Left kidney (tissue), 8 donors: ENCODE measurements at places on chromosomes 16 and 17.

GRCh38 chr16:27867122-27868110 lies 196.1 kb downstream of the GSG1L start:
- peak; percentile 15 for DNase-seq

GRCh38 chr16:52471650-52472370 lies 75.1 kb downstream of the TOX3 start:
- DNase-seq, result no peak

DNA sequence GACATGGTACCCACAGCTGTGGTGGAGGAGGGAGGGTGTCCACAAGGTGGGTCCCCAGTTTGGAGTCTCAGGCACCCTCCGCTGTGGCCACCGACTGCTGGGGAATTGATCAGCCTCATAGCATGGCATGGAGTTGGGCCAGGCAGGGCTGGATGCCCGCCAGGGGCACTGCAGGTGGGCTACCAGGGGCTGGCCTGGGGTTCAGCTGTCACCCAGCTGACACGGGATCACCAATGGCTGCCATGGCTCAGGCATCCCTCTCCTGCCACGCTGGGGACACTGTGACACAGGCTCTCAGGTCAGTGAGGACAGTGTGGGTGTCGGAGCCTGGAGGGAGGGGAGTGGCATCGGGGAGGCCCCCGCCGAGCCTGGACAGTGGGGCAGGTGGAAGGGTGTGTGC lies 19.8 kb upstream of the SSTR5 start:
- DNase-seq, result no peak

- DNase-seq, result no peak
Observed at GRCh38 chr16:72142476-72142875, 29.5 kb downstream of the PMFBP1 start.

DNA sequence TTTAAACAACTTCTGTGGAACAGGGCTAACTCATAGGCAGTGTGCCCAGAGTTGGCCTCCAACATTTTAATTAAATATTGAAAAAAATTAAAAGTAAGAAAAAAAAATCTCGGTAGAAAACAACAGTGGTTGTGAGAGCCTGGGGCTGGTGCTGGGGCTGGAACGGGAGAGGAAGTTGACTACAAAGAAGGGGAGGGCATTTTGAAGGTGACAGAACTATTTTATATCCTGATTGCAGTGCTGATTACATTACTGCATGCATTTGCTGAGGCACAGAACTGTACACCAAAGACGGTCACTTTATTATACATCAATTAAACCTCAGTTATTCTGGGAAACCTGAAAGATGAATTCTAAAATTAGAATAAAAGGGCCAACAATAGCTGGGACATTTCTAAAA lies 142.5 kb downstream of the PARN start:
- no peak for DNase-seq

GRCh38 chr16:69691980-69692911 lies 34.1 kb downstream of the NQO1 start:
- DNase-seq, result no peak

GRCh38 chr17:2089021-2089422 lies 34.1 kb downstream of the HIC1 start:
- no peak for DNase-seq

DNA sequence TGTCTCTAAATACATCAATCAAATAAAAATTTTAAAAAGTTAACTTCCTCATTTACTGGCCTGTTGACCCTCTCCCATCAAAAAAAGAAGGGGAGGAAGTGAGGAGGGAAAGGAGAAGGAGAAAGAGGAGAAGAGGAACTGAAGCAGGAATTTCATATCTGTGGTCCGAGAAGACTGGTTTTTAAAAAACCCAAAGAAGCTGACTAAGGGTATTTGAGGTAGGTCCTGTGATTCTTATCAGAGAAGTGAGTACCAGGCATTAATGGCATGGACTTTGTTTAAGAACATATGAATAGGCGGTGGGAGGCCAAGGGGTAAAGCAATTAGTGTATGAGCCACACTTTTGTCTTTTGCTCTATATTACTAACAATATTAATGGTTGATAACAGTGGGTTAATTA lies 2.0 kb downstream of the SLC46A1 start:
- DNase-seq, result no peak

DNA sequence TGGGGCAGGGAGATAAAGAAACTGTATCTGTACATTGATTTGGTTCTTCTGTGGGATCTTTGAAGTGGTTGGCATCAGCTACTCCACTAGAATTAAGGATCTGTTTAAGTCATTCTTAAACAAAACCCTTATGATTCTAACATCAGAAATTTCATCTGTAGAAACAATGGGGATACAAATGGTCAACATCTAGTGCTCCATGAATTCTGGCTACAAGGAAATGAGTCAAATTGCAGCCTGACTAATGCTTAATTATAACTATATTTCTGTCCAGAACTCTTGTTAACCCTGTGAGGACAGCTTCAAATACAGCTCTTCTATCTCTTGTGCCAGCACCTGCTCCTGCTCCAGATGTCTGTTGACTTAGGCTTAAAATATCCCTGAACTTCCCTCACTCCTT lies 13.9 kb upstream of the GINS3 start:
- DNase-seq, result no peak

- DNase-seq, result no peak
Observed at GRCh38 chr16:50801036-50801435, 59.1 kb downstream of the CYLD start.

DNA sequence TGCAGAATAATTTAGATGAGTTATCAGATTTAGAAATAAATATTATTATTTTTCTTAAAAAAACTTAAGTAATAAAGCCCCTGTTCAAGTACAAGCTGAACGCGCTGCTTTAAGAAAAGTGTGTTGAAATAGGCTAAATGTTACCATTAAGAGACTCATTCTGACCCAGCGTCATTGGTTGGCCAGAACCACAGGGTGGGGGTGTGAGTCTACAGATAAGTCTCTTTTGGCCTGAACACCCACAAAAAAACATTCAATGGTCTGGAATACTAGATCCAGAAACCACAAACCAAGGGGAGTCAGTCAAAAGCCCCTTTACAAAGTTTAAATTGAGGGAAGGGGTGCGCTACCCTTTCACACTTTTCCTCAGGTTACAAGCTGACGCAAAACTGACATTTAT lies 776.1 kb downstream of the KCNJ2 start:
- no peak for DNase-seq

DNA sequence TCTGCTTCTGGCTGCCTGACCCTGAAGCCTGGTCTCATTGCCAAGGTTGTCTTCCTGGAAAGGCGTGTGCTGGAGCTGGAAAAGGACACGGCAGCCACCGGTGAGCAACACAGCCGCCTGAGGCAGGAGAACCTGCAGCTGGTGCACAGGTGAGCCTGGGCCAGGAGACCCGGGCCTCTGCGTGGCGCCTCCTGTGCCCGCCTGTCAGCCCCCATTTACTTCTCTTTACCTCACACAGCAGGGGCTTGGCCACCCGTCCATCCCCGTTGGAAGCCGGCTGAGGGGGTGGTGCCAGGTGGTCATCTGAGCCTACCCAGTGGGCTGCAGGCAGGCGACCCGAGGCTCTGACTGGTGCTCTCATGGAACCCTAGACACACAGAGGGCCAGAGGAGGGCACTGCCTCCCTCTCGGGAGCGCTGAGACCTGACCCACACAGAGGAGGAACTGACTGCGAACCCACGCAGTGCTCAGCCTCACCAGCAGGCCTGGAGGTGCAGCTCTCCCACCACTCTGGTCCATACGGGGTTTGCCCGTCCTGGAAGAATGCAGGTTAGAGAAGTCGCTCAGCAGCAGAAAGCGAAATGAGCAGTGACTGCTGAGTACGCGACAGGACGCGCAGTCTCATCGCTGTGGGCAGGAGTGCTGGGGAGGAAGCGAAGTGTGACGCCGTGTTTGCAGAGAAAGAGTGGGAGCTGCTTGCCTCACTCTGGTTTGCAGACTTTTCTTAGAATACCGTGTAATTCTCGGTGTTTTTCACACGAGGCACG lies 21.9 kb upstream of the CAPN15 start:
- DNase-seq, result no peak

DNA sequence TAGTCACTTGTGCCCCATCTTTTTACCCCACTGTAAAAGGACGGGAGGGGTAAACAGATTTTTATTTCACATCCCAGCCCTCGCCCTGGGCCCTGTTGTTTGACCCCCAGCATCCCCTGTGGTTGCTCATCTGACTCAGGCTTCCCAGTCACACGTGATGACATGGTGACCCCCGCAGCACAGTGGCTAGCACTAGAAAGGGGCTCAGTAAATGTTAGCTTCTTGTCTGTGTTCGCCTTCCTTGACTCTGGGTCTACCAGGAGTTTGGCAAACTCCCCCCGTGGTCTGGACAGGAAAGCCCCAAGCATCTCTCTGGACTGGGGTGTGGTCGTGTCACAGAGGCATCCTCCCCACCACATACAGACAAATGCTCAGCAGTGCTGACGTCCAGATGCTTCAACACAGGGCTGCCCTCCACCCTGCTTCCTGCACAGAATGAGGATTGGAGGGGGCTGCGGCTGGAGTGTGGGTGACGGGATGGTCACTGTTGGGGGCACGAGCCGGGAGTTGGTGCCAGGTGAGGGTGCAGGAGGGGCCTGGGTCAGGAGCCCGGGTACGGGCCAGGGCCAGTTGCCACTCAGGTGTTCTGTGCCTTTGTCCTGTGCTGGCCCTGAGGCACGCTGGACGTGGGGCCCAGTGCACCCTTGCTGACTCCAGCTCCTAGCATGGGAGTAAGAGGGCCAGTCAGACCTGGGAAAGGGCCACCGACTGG lies 69.1 kb downstream of the METRNL start:
- DNase-seq, result no peak
